Epithelial cell of proximal tubule (primary cell): ENCODE measurements at places on chromosomes 5 and 9.

GRCh38 chr9:88737876-88738275 is 202.9 kb downstream of the NXNL2 start:
- DNase-seq = no peak

GRCh38 chr9:130830231-130830760 is 4.8 kb upstream of the ABL1 start:
- no peak for DNase-seq

DNA sequence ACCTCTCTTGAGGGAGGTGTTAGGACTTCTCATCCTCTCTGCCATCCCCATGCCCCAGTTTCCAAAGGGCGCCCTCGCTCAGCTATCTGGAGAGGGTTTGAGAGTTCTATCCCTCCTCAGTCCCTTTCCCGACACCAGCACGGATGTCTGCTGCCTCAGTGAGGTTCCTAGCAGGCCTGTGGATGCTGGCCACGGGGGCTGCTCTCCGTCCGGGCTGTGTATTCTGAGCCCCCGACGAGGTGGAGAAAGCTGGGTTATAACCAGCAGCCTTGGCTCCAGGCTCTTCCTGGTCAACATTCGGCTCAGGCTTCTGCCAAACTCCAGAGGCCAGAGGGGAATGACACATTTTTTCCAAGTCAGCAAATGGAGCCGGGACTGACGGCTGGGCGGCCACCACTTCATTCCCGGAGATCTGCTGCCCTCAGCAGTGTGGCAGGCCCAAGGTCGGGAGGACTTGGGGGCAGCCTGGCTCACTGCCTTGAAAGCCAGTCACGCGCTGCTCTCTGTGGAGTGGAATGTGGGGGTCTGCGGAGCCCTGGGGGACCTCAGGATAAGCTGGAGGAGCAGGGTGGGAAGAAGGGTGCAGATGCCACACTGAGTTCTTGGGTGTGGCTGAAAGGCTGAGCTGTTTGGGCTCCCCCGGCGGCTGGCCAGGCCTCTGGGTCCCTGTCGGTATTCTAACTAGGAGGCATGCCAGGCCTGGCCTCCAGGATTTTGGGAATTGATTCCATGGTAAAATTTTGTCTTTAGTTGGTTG is 27.4 kb downstream of the PTPA start:
- DNase-seq = no peak

DNA sequence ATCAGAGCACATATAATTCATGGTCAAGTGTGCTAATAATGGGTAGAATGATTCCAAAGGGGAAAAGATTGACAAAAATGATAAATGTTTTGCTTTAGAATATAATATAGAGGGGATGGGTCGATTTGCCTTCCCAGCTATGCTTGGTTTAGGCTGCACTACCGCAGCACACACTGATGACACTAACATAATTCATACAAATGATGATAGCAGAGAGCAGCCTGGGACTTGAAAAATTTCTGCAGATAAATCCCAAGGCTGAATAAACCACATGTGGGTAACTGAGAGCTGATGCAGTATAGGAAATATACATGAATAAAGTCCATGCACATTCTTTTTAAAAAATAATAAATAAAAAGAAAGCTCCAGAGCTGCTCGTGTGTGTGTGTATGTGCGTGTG is 54.5 kb downstream of the EFNA5 start:
- no peak for DNase-seq

DNA sequence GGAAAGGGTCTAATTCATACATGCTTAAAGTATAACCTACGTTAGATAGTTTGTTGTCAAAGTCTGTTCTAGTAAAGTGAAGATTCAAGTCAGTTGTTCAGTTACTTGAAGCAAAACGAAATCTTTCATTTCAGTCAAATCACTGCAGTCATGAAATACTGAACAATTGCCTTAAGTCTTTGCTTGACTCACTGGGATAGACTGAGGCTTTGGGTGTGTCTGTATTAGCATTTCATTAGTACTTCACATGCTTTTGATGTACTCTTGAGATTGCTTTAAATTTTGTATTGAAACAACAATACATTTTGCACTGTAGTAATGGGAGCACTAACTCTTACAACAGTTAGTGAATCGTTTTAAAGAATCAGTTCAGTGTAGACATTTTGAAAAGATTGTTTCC is 4.0 kb upstream of the CMYA5 start:
- no peak for DNase-seq

- no peak for DNase-seq
Observed at GRCh38 chr9:96230002-96230401, 72.0 kb downstream of the HSD17B3 start.

GRCh38 chr9:22119522-22120158 is 110.5 kb upstream of the CDKN2B start:
- DNase-seq = no peak

GRCh38 chr9:135530146-135530545 is 8.9 kb downstream of the LCN1 start:
- DNase-seq = no peak

DNA sequence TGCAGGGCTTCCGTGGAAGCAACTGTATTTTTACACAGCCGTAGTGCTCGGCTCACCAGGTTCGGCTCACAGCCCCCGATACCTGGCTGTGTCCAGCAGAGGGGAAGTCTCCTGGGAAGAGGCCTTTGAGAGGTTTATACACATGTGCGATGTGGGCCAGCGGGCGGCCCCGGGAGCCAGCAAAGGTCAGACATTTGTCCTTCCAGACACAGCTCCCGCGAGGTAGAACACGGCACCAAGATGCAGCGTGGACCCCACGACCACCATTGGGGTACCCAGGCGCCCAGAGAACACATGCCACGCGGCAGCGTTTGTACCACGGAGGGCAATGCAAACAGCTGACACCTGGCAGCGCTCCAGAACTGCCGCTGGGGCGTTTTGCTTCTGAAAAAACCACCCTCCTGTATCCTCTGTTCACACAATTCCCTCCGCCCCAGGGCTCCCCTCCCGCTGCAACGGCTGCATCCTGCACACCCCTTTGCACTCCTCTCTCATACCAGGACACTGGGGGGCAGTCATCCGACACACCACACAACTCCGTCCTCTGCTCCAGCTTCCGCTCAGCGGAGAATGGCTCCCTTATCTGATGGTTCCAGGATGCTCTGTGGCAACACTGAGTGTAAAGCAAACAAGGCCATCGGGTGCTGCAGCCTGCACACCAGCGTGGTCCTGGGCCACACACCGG is 235.3 kb downstream of the SYK start:
- DNase-seq = no peak

DNA sequence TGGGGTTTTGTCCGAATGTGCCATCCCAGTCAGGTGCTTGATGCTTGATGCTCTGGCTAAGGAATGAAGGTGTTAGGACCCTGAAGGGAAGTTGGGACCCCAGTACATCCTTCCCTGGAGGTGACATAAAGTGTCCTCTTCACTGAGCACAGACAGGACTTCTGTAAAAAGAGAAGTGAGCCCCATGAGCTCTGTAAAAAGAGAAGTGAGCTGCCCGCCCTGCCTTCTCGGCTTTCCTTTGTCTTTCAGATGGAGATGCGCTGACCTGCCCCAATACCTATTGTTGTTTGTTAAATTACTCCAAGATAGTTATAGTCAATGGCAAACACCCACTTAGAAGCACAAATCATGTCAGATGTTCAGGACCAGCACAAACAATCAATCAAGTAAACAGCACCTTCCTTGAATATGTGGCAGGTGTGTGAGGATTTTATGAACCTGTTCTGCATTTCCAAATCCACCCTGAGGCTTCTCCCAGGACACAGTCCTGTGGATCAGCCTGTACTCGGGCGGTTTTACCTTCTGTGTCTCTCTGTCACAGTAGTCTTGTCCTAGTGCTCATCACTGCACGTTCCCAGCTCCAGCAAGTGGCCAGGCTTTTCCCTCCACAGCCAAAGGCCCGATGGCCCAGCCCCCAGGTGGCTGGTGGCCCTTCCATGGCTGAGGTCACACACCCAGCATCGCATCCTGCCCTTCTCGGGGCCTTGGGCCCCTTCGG is 191.4 kb downstream of the MTRR start:
- DNase-seq = no peak

GRCh38 chr9:35847792-35848572 is 19.0 kb downstream of the TMEM8B start:
- DNase-seq = no peak

- no peak for DNase-seq
Observed at GRCh38 chr5:14213813-14214585, 70.9 kb downstream of the TRIO start.

GRCh38 chr9:21591221-21592062 is 109.3 kb upstream of the IFNE start:
- DNase-seq = peak; percentile 95

DNA sequence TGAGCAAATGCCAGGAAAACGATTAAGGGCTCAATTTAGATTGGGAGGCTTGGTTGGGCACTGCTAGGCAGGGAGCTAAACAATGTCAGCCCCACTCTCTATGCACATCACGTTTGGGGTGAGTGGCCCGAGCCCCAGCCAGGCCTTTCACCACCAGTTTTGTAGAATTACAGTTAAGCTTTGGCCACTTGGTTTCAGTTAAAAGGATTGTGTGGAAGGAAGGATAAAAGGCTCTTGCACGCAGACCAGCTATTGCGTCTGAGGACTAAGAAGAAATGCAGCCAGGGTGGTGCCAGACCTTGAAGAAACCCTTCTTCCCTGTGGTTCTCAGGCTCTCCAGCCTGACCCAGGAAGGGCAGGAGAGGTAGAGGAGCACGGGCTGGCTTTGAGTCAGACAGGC is 125.3 kb upstream of the SLC44A1 start:
- no peak for DNase-seq

DNA sequence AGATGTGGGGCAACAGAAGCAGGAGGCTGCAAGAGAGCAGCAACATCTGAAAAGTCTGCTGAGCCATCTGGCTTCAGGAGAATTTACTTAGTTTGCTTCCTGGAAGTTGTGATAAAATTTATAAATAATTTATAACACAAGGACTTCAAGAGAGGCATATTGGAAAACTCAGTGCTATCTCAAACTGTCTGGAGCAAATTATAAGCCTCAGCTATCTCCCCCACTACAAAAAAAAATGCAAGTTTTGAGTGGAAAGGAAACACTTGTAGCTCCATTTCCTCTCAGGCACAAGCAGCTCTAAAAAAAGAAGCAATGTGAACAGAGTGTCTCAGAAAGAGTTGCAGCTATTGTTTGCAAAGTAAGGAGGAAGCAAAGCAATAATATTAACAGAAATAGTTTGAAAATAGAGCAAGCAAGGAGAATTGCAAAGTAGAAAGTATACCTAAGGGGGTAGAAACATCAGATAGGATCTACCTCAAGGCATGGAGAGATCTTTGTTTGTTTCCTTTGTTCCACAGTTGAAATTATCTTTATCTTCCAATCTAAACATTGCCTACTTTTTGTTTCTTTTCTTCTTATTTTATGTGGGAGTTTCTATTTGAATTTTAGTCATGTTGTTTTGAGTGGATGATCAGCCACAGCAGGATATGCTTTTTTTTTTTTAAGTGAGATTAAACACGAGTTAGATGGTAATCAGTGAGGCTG is 55.9 kb upstream of the IL6ST start:
- no peak for DNase-seq

DNA sequence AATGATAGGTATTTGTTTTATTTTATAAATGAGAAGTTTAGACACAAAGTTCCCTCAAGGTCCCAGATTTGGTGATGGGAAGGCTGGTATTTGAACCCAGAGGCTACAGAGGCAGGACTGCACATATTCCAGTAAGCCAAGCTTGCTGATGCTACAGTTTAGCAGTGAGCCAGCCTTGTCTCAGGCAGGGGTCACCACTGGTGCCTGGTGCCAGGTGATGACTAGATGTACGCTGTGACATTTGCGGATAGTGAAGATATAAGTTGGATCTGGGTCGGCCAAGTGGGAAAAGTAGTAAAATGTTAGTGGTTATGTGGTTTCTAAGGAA is 143.9 kb downstream of the AOPEP start:
- no peak for DNase-seq

DNA sequence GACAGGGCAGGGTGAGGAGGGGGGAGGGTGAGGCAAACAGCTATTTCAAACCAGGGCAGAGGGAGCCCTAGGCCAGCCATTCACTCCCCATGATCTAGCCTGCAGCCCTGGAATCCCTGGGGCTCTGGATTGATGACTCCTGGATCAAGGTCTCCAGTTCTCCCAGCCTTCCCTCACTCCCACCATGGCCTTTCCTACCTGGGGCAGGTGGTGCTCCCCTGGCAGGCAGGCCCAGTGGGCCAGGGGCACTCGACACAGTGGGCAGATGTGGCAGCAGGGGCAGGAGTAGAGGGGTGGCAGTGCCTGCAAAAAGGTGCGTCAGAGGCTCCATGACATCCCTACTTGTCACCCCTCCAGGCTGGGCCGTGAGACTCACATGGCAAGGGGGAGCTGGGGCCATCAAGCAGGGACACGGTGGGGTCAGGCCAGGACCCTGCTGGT is 6.0 kb downstream of the KIF12 start:
- no peak for DNase-seq

- no peak for DNase-seq
Observed at GRCh38 chr5:131323378-131323777, 59.5 kb downstream of the CDC42SE2 start.

DNA sequence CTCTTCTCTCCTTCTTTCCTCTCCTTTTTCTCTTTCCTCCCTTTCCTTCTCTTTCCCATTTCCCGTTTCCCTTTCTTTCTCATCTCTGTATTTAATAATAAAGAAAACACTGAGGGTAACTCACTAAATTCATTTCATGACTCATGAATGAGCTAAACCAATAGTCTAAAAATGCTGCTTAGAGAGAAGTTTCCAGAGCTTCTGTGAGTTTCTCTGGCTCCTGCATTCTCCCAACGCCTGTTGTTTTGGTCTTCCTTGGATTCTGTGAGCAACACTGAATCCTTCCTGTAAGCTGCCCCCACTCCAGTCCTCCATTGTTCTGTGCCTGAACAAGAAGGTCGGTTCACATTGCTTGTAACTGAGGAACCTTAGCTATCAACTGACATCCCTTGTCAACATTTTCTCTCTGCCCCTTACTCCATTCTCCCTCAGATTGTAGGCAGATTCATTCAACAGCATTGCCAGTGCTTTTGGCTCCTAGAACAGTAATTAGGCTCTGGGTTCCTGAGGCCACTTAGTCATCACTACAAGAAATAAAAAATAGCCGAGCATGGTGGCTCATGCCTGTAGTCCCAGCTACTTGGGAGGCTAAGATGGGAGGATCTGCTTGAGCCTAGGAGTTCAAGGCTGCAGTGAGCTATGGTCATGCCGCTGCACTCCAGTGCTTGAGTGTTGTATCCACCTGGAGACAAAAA is 237.7 kb upstream of the KLF4 start:
- DNase-seq = no peak

DNA sequence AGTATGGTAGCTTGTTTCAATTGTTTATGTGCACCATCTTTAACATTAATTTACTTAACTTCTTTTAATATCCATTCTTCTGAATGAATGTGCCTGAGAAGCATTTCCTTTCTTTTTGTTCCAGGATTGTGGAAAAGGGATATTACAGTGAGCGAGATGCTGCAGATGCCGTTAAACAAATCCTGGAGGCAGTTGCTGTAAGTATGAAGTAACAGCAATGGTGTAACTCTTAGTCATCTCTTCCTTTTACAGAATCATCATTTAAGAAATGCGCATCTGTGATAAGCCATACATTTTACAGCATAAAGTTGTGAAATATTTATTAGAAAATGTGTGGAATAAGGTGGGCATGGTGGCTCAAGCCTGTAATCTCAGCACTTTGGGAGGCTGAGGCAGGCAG is 117.7 kb downstream of the STARD4 start:
- DNase-seq = no peak

GRCh38 chr9:71115448-71115975 is 5.9 kb downstream of the TRPM3 start:
- no peak for DNase-seq
